ENCODE measurements at places on chromosomes 11 and 22. TPM values are rescaled to one million over a fixed set of nuclear protein-coding genes. Genes with fewer than 3 reads are reported as not detected.

The SPDYC gene
- polyA plus RNA-seq: not detected

The TMEM184B gene
- 38.6 TPM for polyA plus RNA-seq

The RFPL2 gene
- polyA plus RNA-seq: 0.23 TPM

The MMP27 gene
- not detected for polyA plus RNA-seq

The CHRM4 gene
- 0.32 TPM for polyA plus RNA-seq

The RBFOX2 gene
- polyA plus RNA-seq: 138 TPM

- no peak for DNase-seq
Measured at GRCh38 chr22:47698906-47699305, 936.5 kb downstream of the TBC1D22A start.

DNA sequence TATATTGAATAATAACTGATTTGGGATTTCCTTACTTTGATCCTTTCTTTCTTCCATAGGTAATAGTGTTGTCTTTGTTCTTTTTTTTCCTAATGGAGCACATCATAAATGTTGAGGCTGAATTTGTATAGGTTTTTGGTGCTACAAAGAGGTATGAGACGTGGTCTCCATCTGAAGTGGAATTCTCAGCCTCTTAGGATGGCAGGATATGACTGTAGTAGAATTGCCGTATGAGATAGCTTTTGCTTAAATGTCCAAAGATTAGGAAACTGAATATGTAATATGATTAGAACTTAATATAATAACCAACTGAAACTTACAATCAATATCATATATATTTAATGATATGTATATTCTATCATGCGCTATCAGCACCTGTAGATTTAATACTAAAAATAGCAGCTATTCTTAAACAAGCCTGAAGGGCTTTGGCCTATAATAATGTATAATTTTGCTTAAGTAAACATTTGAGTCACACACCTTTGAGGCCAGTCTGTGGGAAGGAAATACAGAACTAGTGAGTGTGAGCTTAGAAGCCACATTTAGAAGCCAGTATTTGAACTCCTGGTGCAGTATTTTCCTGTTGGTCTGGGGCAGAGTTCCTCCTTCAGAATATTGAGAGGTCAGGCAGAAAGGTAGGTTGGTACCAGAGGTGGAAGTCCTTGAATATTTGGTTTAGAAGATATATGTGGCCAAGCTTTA is 62.6 kb downstream of the SWAP70 start:
- no peak for DNase-seq

DNA sequence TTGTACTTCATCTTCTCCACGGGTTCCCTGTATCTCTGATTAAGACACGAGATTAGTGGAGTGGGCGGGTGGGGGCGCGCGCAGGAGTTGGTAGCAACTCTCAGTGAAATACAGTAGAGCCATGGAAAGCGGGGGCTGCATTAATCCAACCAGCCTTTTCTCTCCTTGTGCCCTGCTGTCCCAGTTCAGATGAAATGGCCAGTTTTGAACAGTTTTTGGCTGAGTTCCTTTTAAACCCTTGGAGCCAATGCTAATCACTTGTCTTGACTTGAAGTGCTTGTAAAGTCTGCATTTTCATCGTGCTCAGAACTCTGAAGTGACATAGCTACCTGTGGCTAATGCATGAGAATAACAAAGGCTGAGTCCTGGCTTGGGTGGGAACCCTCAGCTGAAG is 734 bp upstream of the TMEM123 start:
- DNase-seq: no peak

- DNase-seq: no peak
Measured at GRCh38 chr11:20443596-20443995, 56.1 kb downstream of the PRMT3 start.

- no peak for DNase-seq
Measured at GRCh38 chr11:81377418-81377817, 1356.2 kb downstream of the FAM181B start.

DNA sequence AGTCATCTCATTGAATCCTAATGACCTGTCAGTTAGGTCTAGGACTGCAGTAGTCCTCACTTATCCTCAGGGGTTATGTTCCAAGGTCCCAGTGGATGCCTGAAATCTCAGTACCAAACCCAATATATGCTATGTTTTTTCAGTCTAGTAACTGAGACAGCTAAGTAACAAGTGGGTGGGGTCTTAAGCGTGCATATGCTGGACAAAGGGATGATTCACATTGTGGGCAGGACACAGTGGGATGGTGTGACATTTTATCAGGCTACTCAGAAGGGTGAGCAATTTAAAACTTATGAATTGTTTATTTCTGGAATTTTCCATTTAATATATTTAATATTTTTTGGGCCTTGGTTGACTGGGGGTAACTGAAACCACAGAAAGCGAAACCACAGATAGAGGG is 29.0 kb downstream of the DDX10 start:
- no peak for DNase-seq

- no peak for DNase-seq
Measured at GRCh38 chr11:69437001-69437875, 44.2 kb upstream of the LINC01488 start.

GRCh38 chr11:61401573-61401972 is 9.2 kb downstream of the TMEM216 start:
- DNase-seq: no peak

DNA sequence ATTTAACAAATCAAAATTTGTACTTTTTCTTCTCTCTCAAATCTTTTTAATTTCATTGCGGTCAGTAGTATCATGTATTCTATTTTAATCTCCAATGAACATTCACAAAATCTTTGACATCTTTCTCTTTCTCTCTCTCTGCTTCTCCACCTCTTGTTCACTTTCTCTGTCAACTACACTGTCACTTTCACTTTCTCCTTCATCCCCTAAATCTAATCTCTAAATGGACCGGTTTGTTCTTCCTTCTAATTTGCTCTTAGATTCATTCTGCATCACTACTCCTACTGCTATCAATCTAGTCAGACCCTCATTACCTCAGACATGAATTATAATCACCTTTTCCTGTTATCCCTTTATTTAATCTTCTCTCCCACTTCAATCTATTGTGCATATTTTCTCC is 18.6 kb downstream of the CCDC73 start:
- no peak for DNase-seq

DNA sequence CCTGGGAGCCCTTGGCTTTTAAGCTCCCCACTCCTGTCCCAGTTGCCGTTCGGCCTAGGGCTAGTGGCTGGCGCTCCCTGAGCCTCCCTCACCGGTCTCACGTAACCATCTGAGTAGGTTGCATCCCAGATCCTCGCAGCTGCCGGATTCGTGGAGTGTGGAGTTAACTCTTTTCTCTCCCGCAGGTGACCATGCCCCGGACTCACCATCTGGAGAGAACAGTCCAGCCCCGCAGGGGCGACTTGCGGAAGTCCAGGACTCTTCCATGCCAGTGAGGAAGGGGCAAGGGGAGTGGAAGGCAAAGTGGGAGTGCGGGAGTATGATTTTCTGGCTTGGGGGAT is 902 bp downstream of the MUS81 start:
- DNase-seq: no peak

GRCh38 chr11:14645985-14646900 is 2.6 kb downstream of the PDE3B start:
- no peak for DNase-seq

DNA sequence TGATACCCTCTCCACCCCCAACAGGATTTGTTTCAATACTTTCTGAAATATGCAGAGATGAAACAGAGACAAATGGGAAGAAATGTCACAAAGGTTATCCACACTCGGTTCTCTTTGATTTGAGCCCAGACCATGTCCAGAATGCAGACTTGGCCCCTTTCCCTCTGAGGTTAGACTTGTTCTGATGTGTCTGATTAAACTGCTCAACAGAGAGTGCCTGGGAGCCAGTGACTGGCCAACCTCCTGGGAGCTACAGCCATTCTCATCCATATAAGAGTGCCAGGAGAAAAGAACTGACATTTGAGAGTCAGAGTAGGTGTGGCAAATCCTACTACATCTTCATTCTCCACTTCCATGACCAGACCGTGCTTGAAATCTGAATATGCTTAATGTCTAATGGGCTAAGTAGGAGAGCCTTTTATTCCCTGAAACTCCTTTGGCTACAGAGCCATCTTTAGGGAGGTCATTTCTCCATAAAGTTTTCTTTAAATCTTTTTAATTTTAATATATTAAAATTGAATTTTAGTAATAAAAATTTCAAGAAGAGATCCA is 201.4 kb downstream of the BLID start:
- DNase-seq: no peak

DNA sequence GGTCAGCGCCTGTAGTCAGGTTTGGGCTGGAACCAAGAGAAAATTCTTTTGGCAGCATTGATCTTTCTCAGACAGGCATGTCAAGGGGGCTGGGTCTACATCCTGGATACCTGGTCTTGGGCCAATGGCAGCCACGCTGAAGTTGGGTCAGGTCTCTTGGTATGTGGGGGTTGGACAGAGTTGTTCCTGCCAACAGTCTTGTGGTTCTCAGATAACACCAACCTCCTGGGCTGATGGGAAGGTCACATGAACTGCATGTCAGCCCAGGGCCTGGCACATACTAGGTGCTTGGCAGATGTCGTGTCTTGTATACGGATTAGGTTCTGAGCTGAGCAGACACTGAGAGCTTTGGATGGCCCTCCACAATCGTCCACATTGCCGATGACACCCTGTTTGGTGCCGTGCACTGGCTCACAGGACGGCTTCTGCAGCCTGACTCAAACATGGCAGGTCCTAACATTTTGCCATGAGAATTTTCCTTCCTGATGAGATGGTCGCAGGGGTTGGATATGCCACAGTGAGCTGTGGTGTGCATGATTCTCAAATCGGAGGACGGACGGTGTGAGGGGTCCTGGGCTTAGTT is 42.0 kb downstream of the FBLN1 start:
- no peak for DNase-seq

Measured in left renal cortex interstitium (tissue), 4 donors.